ENCODE measurements at places on chromosomes 1 and 21. TPM values are rescaled to one million over a fixed set of nuclear protein-coding genes. Genes with fewer than 3 reads are reported as not detected.

Gene VAV3
- 9.7 TPM for total RNA-seq

Gene PLPP3
- 1.6 TPM for total RNA-seq

Gene ADAM30
- not detected for total RNA-seq

Gene PDC
- total RNA-seq, result not detected

Gene LRRC3
- total RNA-seq, result 2.6 TPM

Gene ARHGAP30
- not detected for total RNA-seq

Gene XKR8
- total RNA-seq, result 4.4 TPM

Gene HTR6
- not detected for total RNA-seq

Gene C1orf210
- 3.8 TPM for total RNA-seq

Gene SPRR1B
- 36.3 TPM for total RNA-seq

Gene PGLYRP3
- not detected for total RNA-seq

Gene GATAD2B
- 14.5 TPM for total RNA-seq

Gene GPR61
- total RNA-seq, result not detected

Gene CCDC30
- 0.54 TPM for total RNA-seq

Gene TAL1
- not detected for total RNA-seq

Gene TSTD1
- total RNA-seq, result 98.1 TPM

Gene TNFAIP8L2
- not detected for total RNA-seq

Gene CIART
- total RNA-seq, result 6.2 TPM

Gene BOLA1
- 18.2 TPM for total RNA-seq

Gene DMBX1
- not detected for total RNA-seq

Gene ZC3H12A
- 24.5 TPM for total RNA-seq

Gene GSTM3
- total RNA-seq, result 56.4 TPM

Data from foreskin keratinocyte (primary cell).